Activated B cell treated with CpG ODN at 0.5 μM for 24 hours (primary cell): ENCODE measurements at places on chromosomes 1 and 21. TPM values are rescaled to one million over a fixed set of nuclear protein-coding genes. Genes with fewer than 3 reads are reported as not detected.

GRCh38 chr1:24294228-24294672 is 24.9 kb upstream of the GRHL3 start:
- H3K27me3 ChIP-seq, result peaks cover 10% of the 10 kb centered on the region
- no peak overlapping the region for H3K27ac ChIP-seq
- H3K4me1 ChIP-seq, result no peaks in the 10 kb centered on the region
- no peak overlapping the region for H3K4me3 ChIP-seq

The GSTM5 gene
- 0.04 TPM in 1 of 2 replicates, not detected in the other for total RNA-seq

- no peaks in the 10 kb centered on the region for H3K36me3 ChIP-seq
- peaks cover 14% of the 10 kb centered on the region for H3K4me1 ChIP-seq
- no peak for DNase-seq
- no peak overlapping the region for H3K27ac ChIP-seq
- peaks cover 72% of the 10 kb centered on the region for H3K27me3 ChIP-seq
- H3K4me3 ChIP-seq, result no peak overlapping the region
Measured at GRCh38 chr21:38984982-38985567, 179.3 kb downstream of the ETS2 start.

The FCRL2 gene
- total RNA-seq, result 48.0 and 51.6 TPM in 2 replicates

GRCh38 chr1:201288765-201289164 is 5.5 kb downstream of the PKP1 start:
- H3K4me3 ChIP-seq, result no peak overlapping the region
- H3K27me3 ChIP-seq, result peaks cover 32% of the 10 kb centered on the region
- no peaks in the 10 kb centered on the region for H3K36me3 ChIP-seq
- no peak overlapping the region for H3K27ac ChIP-seq
- no peak for DNase-seq

GRCh38 chr1:15513919-15514318 is 10.1 kb downstream of the CASP9 start:
- no peak for DNase-seq
- H3K4me1 ChIP-seq, result peaks cover 26% of the 10 kb centered on the region
- H3K4me3 ChIP-seq, result no peak overlapping the region
- peak overlapping the region; percentile 41 for H3K27ac ChIP-seq

The OLIG2 gene
- not detected in 2 replicates for total RNA-seq

DNA sequence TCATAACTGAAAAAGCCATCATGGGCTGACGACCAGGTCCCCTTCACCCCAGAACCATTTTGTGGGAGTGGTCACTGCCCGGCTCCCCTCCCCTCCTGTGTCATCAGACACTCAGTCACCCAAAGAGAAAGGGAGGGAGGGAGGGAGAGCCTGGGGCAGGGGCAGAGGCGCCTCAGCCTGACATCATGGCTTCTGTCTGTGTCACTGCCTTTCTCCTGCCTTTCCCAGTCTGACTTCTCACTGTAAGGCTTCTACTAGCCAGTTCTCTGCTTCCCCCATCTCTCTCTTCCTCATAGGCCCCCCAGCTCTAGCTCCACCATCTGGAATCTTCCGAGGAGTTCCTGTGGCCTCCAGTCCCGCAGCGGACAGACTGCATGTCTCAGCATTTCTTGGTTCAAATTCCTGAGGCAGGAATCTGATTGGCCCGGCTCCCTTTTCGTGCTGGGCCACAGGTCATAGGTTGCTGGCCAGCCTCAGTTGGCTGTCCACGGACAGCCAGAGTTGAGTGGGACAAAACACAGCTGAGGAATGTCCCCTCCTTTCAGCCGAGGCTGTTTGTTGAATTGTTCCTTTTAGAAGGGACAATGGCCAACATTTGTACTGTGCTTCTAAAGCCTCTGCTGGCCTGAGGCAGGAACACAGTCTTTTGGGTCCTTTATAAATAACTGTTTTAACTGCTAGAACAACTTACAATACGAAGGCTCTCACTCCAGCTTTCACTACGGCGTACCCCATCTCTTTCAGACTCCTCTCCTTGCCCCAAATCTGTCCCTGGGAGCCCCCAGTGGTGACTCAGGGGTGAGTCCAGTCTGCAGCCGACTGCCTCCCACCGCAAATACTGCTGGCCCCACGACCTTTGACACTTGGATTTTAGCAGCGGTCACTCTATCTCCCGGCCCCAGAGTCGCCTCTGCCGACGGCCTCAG is 18.7 kb upstream of the KANK4 start:
- H3K27ac ChIP-seq, result no peak overlapping the region
- DNase-seq, result no peak
- no peaks in the 10 kb centered on the region for H3K4me1 ChIP-seq
- no peaks in the 10 kb centered on the region for H3K27me3 ChIP-seq

The IVL gene
- not detected in 2 replicates for total RNA-seq

DNA sequence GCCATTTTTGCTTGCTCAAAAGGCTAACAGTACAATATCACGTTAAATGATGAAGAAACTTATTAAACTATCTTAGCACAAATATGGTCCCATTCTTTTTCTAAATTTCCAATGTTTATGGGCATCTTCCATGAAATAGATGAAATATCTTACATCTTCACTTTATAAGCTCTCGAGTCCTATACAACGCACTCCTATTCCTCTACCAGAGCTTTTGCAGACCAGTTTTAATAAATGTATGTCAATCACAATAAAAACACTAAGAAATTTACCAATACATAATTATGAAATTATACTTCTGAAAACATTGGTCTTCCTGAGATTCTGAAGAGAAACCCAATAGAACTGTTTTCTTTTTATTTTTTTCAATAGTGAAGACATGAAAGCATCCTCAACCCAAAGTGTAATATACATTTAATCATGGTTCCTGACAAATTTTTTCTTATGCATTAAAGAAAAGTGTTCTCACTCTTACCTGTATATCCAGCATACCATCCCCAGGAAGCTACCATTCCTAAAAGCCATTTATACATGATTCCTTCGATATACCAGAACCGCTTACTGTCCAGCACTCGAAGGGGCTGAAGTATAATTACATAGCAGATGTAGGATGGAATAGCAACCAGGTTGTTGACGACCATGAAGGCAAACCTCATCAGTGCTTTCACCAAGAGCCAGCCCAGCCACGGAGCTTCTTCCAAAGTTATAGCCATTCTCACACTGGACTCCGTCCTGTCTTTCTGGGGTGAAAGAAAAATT is 1.8 kb downstream of the LPGAT1 start:
- H3K27me3 ChIP-seq, result no peaks in the 10 kb centered on the region
- H3K4me1 ChIP-seq, result peaks cover 62% of the 10 kb centered on the region
- H3K4me3 ChIP-seq, result peak overlapping the region; percentile 95
- H3K36me3 ChIP-seq, result peaks cover 23% of the 10 kb centered on the region

DNA sequence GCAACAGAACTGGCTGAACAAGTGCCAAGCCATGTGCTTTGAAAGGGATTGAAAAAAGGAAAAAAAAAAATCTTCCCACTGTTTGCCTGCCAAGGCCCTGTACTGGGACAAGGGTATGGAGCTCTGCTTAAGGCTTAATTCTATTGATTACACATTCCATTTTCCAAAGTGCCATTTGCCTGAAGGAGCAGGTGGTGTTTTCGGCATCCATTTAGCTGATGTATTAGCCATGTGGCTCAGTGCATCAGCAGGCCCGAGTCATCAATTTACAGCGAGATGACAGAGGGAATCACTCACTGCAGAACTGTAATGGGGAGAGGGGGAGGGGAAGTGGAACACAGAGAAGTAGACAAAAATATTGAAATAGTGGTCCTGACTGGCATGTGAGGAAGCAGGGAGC is 144.2 kb upstream of the BEND5 start:
- no peaks in the 10 kb centered on the region for H3K36me3 ChIP-seq
- DNase-seq, result no peak
- no peaks in the 10 kb centered on the region for H3K27me3 ChIP-seq
- no peak overlapping the region for H3K4me3 ChIP-seq
- no peak overlapping the region for H3K27ac ChIP-seq
- peaks cover 8% of the 10 kb centered on the region for H3K4me1 ChIP-seq

- H3K4me1 ChIP-seq, result no peaks in the 10 kb centered on the region
- no peak overlapping the region for H3K27ac ChIP-seq
- no peaks in the 10 kb centered on the region for H3K27me3 ChIP-seq
- no peaks in the 10 kb centered on the region for H3K36me3 ChIP-seq
- H3K4me3 ChIP-seq, result no peak overlapping the region
Measured at GRCh38 chr1:215132156-215132555, 49.6 kb downstream of the KCNK2 start.

The DENND2C gene
- total RNA-seq, result 0.20 and 0.32 TPM in 2 replicates

DNA sequence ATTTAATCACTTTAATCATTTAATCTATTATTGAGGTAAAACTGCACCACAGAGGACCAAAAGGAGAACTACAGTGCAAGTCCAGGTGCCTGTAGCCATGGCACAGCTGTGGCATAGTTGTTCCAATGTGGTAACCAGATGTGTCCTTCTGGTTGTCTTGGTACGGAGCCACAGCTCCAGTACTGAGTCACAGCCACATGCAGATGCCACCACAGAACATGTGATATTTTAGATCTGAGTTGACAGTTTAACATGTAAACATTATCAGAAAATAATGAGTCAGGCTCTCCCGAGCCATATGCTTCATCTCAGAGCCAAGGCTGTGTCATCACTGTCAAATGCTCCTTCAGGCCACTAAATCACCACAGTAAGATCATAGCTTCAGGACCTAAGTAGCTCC is 56.4 kb upstream of the RGS7 start:
- H3K36me3 ChIP-seq, result no peaks in the 10 kb centered on the region
- no peak overlapping the region for H3K4me3 ChIP-seq
- peaks cover 7% of the 10 kb centered on the region for H3K27me3 ChIP-seq
- H3K4me1 ChIP-seq, result no peaks in the 10 kb centered on the region
- DNase-seq, result no peak
- H3K27ac ChIP-seq, result no peak overlapping the region

DNA sequence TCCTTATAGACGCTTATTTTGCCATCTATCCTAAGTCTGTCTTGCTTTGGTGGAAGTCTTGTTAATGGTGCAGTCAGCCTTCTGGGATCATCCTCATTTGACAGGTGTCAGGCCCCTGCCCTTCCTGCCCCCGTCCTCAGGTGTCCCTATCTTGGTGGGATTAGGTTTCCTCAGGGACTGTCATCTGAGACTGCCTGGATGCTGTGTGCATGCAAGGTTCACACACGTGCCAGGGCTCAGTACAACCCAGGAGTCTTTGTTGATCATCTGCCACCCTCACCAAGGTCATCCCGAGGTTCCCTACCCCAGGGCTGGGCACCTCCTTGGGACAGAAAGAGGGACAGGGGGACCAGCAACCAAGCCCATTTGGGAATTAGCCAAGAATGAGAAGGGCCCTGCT is 18.0 kb downstream of the PADI2 start:
- H3K27me3 ChIP-seq, result no peaks in the 10 kb centered on the region
- no peak for DNase-seq
- H3K4me1 ChIP-seq, result no peaks in the 10 kb centered on the region

GRCh38 chr1:198498881-198499280 is 41.6 kb downstream of the ATP6V1G3 start:
- DNase-seq, result no peak
- no peak overlapping the region for H3K4me3 ChIP-seq
- no peak overlapping the region for H3K27ac ChIP-seq
- H3K36me3 ChIP-seq, result no peaks in the 10 kb centered on the region

The GABRD gene
- total RNA-seq, result not detected in 2 replicates

DNA sequence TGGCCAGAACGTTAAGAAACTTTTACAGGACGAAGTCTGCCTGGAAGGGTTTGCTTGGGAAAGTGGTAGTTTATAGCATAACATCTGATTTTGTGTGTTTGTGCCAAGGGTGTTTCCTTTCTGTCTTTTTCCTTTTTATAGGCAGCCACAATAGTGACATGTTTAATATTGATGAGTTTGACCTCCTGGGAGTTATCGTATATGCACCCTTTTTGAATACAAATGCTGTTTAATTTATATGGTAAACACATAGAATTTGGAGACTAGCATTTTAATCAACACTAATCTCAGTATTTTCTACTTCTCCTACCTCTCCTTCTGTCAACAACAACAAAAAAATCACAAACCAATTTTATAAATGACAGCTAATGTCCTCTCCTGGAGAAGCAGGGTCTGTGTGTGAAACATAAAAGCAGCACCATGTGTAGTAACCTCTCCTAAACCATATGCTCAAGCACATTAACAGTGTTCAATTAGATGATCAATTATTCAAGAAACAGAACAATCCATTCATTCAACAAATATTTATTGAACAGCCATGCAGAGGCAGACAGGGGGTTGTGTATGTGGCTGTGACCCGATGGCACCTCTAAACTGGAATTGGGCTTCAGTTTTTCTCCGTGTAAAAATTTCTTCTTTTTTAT is 604 bp upstream of the FMN2 start:
- no peaks in the 10 kb centered on the region for H3K36me3 ChIP-seq
- peaks cover 5% of the 10 kb centered on the region for H3K4me1 ChIP-seq
- H3K4me3 ChIP-seq, result peak overlapping the region; percentile 13
- no peak for DNase-seq

- H3K27me3 ChIP-seq, result no peaks in the 10 kb centered on the region
- no peak overlapping the region for H3K27ac ChIP-seq
- peaks cover 39% of the 10 kb centered on the region for H3K36me3 ChIP-seq
- H3K4me1 ChIP-seq, result peaks cover 32% of the 10 kb centered on the region
- no peak for DNase-seq
Measured at GRCh38 chr1:88730132-88730675, 46.1 kb downstream of the PKN2 start.

GRCh38 chr1:166233750-166234366 is 67.1 kb upstream of the FAM78B start:
- H3K27ac ChIP-seq, result no peak overlapping the region
- no peaks in the 10 kb centered on the region for H3K4me1 ChIP-seq
- no peaks in the 10 kb centered on the region for H3K27me3 ChIP-seq
- no peaks in the 10 kb centered on the region for H3K36me3 ChIP-seq

DNA sequence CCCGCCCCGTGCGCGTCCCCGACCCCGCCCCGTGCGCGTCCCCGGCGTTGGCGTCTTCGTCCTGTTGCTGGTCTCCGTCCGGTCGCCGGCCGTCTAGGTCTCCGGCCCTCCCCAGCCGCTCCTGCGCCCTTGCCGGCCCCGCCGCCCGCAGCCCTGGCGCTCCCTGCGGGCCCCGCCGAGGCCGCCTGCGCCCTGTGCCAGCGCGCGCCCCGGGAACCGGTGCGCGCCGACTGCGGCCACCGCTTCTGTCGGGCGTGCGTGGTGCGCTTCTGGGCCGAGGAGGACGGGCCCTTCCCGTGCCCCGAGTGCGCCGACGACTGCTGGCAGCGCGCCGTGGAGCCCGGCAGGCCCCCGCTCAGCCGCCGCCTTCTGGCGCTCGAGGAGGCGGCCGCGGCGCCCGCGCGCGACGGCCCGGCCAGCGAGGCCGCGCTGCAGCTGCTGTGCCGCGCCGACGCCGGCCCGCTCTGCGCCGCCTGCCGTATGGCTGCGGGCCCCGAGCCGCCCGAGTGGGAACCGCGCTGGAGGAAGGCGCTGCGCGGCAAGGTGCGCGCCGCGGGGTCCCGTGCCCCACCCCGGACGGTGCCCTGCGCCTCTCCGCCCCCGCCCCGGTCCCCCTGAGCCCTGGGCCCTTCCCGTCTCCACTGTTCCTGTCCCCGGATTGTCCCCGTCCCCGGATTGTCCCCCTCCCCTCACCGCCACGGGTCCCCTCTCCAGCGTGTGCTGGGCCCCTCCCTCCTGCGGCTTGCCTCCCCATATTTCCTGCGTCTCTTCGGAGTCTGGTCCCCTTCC is at the start of gene RNF187:
Gene RNF187, plus strand, starts transcription at position 47 of the 789 bp plus-strand sequence.
- peak within 1 kb of the TSS; percentile 100 for H3K27ac ChIP-seq
- no peaks in the 10 kb centered on the region for H3K27me3 ChIP-seq
- DNase-seq, result peak; percentile 98
- H3K36me3 ChIP-seq, result peaks cover 31% of the 10 kb centered on the region
- H3K4me1 ChIP-seq, result peaks cover 39% of the 10 kb centered on the region
- peak within 1 kb of the TSS; percentile 94 for H3K4me3 ChIP-seq

The ZNF648 gene
- total RNA-seq, result not detected in 2 replicates

The ZDHHC18 gene
- total RNA-seq, result 27.1 and 30.3 TPM in 2 replicates
